ENCODE measurements at places on chromosomes 7 and 10. TPM values are rescaled to one million over a fixed set of nuclear protein-coding genes. Genes with fewer than 3 reads are reported as not detected.
A peak's percentile ranks its signal among the peaks of the same experiment; 100 is the strongest.

The TDRD1 gene
- polyA plus RNA-seq: 0.06 TPM

DNA sequence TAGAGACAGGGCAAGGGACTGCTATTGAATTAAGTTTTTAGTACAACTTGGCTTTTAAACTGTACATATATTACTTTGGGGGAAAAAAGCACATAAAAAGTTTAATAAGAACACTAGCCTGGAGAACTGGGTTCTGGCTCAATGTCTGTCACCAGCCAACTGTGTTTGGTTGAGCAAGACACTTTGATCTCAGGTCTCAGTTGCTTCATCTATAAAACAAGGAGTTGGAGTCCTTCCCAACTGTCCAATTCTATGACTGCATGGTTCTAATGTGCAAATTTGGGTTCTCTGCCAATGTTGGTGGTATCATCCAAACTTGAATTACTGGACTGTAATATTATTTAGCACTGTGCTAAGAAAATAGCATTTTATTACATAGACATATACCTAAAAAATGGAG lies 50.3 kb downstream of the ATXN7L1 start:
- DNase-seq: no peak

GRCh38 chr10:77587416-77587790 lies 50.2 kb downstream of the KCNMA1 start:
- DNase-seq: no peak

The PSD gene
- 8.7 TPM for polyA plus RNA-seq

DNA sequence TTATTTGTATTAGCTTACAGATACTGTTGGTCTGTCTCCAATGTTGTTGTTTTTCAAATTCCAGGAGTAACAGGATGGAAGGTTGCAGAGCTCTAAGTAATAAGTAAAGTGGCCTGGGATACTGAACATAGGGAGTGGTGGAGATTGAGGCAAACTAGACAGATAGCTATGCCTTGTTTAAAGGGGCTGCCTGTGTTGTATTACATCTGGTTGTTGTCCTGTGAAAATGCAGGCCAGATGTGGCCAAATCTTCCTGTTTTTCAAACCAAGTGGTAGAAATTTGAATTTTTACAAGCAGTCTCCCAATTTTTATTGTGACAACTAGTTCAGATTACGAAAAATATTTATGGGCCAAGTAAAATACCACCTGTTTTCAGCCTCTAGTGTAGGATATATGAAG lies 33.5 kb downstream of the BICC1 start:
- no peak for DNase-seq

- no peak for DNase-seq
These were observed 143.9 kb upstream of the LSM8 start for GRCh38 chr7:118039963-118040489.

GRCh38 chr7:151208253-151208862 lies 1.9 kb downstream of the H2BK1 start:
- no peak for DNase-seq

DNA sequence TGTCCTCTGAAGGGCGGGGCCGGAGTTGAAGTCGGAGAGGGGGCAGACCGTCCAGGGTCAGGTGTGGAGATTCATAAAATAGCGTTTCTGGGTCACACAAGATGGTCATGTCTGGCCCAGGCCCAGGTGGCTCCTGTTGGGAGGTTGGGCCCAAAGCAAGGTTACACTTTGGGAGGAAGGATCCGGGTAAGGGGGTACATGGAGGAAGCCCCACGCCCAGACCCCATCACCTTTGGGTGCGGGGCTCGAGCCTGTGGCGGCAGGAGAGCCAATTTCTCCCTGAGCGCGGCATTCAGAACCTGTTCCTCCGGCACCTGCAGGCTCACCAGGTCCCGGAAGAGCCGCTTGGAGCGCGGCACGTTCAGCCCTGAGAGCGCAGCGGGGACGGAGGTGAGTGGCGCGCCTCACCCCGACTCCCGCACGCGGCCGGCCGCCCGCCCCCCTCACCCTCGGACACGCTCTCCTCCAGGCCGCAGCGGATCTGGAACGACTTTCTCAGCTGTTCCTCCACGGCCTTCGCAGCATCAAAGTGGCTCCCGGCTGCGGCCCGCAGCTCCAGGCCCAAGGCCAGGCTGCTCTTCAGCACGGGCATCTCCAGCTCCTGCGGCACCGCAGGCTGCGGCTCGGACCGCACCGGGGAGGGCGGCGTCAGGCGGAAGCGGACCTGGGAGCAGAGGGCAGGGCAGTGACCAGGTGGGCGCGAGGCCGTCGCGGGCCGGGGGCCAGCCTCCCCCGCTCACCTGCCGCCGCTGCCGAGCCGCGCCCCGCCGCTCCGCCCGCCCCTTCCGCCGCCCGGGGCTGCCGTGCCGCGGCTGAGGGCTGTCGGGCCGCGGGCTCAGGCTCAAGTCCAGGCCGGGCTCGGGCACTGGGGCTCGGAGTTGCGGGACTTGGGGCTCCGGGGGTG lies 644 bp downstream of the PPP1R35 start:
- DNase-seq: no peak

DNA sequence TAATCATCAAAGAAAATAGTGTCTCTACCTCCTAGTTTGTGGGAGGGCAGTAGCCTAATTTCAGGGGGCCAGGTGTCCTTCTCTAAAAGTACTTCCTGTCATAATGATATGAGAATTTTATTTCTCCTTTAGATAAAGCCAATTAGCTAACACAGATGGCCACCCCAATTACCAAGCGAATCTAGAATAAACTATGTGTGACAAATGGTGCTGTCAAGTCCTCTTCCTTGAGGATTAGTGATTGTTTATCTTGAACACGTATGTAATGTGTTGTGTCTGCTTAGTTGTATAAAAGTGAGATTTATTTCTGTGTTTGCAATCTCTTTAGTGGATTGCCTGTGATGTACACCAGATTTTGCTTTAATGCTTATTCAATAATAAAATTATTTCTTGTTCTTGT lies 1120.0 kb downstream of the SORCS1 start:
- peak; percentile 3 for DNase-seq

DNA sequence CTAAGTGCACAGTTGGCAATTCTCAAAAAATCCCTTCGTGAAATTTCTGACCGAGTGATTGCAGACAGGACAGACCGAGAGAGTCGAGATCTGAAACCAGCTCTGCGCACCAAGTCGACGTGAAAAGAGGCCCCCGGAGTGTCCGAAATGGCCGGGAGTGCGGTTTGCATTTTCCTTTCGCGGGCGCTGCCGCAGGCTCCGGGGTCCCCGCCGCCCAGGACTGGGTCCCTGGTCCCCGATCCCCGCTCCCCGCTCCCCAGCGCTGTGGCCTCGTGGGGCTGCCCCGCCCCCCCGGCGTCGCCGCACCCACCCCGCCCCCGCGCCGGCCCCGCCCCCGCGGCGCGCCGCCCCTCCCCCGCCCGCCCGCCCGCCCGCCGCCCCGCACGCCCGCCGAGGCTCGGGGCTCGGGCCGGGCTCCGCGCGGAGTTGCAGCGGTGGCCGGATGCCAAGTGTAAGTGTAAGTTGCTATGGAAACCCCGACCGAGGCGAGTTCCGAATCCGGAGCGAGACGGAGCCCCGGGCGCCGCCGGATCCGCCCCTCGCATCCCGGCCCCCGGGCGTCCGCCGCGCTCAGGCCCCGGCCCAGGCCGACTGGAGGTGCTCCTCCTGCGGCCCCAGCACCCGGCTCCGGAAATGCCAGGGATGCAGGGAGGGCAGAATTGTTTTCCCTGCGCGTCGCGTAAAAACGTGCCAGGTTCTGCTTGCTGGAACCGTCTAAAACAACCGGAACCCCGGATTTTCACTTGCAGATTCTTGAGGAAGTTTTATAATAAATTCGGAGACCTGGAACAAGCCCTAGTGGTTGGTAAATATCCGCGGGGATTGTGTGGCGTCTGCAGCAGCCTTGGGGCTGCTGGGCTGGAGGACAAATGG lies 4.6 kb downstream of the BMI1 start:
- no peak for DNase-seq

GRCh38 chr7:133606991-133607390 lies 354.1 kb downstream of the EXOC4 start:
- no peak for DNase-seq

DNA sequence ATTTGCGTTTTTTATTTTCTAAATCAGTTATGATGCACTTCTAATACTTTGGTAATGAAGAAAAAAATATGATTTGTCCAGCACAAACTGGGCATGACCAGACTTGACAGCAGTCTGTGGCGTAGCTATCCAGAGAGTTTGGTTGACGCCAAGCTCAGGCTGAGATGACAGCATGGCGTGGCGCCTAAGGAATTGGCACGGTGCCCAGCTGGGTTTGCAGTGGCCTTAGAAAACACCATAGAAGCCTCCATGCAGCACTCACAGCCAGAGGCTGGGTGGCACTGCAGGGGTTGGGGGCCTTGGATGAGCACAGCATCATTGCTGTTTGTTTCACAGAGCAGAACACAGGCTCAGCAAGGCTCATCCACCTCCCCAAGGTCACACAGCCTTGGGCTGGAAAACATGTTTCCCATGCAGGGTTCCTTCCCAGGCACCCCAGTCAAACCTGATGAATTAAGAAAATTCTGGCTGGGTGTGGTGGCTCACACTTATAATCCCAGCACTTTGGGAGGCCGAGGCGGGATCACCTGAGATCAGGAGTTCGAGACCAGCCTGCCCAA lies 88.9 kb downstream of the GTF2IRD1 start:
- DNase-seq: no peak

GRCh38 chr10:126205486-126206205 lies 182.6 kb downstream of the ADAM12 start:
- no peak for DNase-seq

The EGR2 gene
- 1.5 TPM for polyA plus RNA-seq

The CCNY gene
- polyA plus RNA-seq: 91.7 TPM

The PON1 gene
- 0.39 TPM for polyA plus RNA-seq

DNA sequence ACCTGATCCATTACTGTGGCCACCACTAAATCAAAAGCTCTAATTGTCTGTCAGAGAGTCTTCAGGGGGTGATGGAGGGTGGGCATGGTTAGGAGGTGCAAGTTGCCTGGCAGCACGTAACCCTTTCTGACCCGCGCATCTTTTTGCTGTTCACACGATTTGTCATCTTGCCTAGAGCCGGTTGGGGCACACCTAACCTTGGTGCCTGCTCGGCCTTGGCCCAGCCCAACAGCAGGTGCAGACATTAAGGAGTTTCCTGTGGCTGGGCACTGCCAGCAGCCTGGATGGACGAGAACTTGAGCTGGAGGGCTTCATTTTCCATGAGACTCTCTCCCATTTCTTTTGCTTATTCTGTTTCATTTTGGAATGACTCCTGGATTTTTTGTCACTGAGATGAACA lies 41.0 kb upstream of the PTF1A start:
- DNase-seq: no peak

GRCh38 chr10:98456686-98457482 lies 10.1 kb upstream of the HPS1 start:
- no peak for DNase-seq

The DRGX gene
- 0.06 TPM for polyA plus RNA-seq

GRCh38 chr10:74927701-74928100 lies 101.3 kb downstream of the KAT6B start:
- no peak for DNase-seq

The CRHR2 gene
- polyA plus RNA-seq: 0.10 TPM

GRCh38 chr7:37960483-37960882 lies 40.0 kb downstream of the EPDR1 start:
- no peak for DNase-seq

DNA sequence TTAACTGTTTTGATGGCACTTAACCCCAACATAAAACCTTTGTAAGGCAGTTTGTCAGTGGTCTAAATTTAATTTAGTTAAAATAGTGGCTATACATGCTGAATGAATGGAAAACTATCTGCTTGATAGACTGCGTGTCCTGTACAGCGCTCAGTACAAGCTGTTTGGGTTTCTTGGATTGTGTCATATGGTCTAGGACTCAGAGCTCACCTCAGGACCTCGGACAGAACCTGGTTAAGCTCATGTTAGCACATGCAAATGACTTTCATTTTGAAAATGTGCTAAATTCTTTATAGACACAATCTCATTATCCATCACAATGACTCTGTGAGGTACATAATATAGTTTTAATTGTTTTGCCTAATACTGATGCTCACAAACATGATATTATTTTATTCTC lies 55.7 kb upstream of the RELN start:
- no peak for DNase-seq

The GNG11 gene
- 32.2 TPM for polyA plus RNA-seq

DNA sequence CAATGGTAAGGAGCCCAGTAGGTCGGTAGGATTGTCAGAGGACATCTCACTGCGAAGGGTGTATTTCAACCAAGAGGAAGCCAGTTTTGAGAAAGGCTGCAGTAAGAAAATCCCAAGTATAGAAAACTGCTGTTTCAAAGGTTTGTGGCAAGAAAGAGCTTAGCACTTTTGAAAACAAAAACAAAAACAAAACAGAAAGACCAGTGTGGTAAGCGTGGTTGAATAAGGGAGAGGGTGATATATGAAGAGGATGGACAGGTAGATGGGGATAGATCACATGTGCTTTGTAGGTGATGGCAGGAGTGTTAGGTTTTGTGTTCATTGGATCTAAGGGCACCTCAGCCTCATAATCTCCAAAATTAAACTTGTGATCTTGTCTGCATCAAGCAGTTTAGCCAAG lies 141.6 kb upstream of the WNT16 start:
- DNase-seq: no peak

DNA sequence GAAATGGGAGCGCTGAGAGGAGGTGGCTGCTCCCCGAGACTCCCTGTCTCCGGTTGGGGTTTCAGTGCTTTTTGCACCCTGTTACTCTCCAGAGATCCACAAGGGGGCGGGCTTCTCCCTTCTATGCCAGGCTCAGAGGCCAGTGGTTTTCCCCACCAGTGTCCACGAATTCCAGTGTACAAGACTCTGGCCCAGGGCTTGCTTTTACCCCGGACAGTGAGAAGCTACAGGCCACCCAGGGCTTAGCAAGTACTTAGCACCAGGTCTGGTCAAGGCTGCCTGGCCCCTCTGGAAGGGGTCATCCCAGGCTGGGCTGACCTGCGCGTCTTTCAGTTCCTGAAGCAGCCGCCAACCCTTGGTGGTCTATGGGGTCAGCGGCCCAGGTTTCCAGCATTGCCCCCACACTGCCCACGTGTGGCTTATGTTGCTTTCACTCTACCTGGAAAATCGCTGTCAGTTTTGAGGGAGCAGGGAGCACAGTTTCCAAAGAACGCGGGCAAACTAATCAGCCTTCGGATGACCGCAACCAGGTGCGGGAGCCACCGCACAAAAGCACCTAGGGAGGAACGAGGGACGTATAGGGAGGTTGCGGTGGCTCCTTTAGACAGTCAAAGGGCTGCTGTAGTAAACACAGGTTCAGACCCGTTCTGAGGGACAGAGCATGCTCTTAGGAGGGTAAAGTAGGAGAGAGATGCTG lies 6.8 kb downstream of the CYP26A1 start:
- no peak for DNase-seq

DNA sequence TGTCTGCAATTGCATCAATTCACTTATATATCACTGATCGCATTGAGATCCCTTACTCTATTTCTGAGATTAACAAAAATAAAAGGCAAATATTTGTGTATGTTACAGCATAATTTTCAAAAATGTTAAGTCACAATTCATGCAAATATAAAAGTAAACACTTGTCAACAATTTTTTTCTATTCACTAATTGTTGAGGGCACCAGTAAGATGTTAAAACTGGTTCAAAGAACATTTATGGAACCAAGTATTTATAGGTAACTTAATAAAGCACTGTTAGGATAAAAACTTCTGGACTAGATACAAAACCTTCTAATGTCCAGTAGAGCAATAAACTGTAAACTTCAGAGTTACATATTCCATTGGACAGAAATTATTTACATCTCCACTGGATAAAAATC lies 586.1 kb upstream of the AUTS2 start:
- no peak for DNase-seq
